Panc1 (cell line): ENCODE measurements at places on chromosomes 7 and 10. TPM values are rescaled to one million over a fixed set of nuclear protein-coding genes. Genes with fewer than 3 reads are reported as not detected.

- no peak for DNase-seq
These were observed 4.8 kb downstream of the FEZF1 start for GRCh38 chr7:122299624-122300210.

DNA sequence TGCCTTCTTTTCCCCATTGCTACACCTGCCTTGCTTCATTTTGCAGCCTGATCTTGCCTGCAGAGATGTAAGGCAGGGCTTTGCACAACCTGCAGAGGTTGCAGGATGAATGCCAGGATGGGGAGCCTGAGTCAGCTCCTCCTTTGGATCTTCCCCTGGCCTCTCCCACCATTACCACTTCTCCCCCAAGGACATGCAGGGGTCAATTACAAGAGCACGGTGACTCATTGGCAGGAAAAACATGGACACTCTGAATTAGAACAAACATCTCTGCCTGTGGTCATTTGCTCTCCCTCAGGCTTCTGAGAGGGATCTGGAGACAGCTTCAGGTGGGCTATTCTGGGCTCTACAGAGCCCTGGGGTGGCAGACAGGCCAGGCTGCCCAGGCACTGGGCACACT lies 89.2 kb downstream of the HERPUD2 start:
- DNase-seq: no peak

DNA sequence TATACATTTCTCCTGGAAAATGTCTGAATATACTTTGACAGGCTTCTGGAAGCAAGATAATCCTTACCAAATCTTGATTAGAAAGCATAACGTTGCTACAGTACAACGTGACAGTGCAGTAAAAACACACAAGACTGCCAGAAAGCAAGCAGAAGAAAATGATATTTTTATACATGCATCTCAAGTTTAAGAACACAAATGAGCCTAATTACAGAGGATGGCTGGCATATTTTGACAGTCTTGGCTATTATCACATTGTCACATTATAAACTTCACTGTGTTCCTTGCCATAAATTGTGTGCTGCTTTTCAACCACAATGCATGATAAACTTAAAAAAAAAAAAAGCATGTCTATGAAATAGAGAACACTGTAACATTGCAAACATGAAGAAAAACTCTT lies 4.3 kb downstream of the IKZF5 start:
- DNase-seq: no peak

- no peak for DNase-seq
These were observed 725.4 kb downstream of the INHBA start for GRCh38 chr7:40977533-40977932.

- DNase-seq: no peak
These were observed 42.6 kb downstream of the DRGX start for GRCh38 chr10:49353026-49353894.

- DNase-seq: no peak
These were observed 437.5 kb upstream of the MBL2 start for GRCh38 chr10:53209944-53210611.

DNA sequence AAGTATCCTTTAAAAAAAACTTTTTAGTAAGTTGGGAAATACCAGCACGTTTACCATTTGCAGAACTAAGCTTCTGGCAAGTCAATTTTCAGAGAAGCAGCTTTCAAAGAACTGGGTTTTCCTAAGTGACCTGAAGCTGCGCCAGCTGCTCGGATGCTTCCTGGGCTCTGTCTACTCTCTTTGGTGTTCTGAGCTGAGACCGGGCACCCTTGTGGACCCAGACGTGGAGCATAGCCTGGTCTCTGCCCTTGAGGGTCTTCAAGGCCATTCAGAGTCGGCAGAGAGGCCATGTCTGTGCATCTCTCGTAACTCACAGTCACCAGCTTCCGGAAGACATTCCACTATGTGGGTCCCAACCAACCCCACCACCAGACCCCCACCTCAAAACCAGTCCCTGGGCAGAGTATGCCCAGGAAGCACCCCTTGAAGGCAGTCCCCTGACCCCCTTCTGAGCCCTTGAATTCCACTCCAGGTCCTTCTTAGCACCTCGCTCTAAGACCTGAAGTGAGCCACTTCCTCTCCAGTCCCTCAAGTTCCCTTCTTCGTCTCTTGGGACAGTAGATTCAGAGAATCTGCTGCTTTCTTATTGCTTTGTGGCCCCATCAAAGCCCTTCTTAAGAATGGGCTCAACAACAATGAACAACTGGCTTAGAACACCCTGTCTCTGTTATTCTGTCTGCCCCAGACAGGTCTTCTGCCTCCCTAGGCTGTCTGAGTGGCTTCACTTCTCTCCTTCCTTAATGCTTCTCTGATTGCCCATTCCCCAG lies 8.5 kb downstream of the CALML5 start:
- DNase-seq: no peak

GRCh38 chr7:2405601-2406345 lies 2.4 kb downstream of the CHST12 start:
- no peak for DNase-seq

DNA sequence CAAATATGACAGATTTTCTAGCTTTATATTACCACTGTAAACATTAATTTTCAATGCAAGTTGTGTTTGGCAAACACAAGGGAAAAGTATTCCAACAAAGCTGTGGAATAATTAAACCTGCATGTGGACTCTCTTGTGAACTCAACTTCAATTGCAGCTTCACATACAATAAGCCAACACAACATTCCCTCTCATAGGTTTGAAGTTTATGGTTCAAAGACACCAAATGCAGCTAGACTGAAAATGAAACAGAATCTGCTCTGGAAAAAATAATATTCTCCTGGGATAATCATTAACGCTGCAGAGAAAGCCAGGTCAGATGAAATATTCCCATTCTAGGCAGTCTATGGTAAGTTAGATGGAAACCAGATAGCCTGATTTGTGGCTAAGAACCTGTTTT lies 105.8 kb upstream of the VIPR2 start:
- no peak for DNase-seq

DNA sequence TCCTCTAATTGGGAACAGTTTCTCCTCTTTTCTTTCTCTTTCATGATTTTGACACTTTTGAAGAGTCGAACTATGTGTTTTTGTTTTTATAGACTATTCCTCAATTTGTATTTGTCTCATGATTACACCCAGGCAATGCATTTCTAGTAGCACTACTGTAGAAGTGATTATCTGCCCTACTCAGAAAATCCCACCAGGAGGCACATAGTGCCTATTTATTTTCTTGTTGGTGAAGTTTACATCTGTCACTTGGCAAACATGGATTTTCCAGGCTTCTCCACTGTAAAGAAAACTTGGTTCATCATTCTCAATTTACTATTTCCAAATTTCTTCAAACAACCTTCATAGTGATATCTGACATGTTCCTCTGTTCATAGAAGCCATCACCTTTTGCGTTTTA lies 893.9 kb downstream of the CCSER2 start:
- no peak for DNase-seq

- DNase-seq: no peak
These were observed 10.8 kb downstream of the ATP6V0E2 start for GRCh38 chr7:149884541-149884940.

DNA sequence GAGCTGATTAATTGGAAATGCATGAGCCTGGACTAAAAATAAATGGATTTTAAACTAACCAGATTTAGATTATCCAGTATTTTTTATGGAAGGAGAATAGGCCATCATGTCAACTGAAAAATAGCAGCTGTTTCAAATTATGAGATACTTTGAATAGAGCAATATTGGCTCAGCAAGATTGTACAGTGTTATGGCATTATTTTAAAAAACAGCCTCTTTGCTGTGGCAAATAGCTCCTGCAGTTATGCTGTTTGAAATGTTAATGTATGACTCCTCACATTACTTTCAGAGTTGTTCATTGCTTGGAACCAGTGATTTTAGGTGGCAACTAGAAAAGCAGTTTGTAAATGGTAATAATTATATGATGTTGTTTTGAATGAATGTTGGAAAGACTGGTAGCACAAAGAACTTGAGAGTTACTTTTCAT lies 244.5 kb downstream of the KIAA1217 start:
- DNase-seq: no peak

- DNase-seq: no peak
These were observed 157.0 kb upstream of the CACNA2D1 start for GRCh38 chr7:82600531-82600930.

DNA sequence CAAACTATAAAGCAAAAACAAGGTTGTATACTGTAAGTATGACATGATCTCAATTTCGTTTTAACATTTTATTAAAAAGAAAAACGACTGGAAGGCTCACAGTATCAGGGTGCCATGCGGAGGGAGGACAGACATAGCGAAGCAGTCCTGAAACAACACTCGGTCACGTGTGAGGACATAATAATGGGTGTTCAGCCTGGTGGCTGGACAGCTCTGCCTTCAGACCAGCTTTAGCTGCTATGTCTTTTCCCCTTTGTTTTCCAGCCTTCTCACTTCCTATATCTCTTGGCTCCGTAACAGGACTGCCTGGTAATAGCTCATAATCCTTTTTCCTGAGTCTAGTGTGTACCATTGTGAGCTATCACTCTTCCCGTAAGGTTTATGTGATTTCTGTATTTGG lies 18.4 kb upstream of the KLF14 start:
- DNase-seq: no peak

DNA sequence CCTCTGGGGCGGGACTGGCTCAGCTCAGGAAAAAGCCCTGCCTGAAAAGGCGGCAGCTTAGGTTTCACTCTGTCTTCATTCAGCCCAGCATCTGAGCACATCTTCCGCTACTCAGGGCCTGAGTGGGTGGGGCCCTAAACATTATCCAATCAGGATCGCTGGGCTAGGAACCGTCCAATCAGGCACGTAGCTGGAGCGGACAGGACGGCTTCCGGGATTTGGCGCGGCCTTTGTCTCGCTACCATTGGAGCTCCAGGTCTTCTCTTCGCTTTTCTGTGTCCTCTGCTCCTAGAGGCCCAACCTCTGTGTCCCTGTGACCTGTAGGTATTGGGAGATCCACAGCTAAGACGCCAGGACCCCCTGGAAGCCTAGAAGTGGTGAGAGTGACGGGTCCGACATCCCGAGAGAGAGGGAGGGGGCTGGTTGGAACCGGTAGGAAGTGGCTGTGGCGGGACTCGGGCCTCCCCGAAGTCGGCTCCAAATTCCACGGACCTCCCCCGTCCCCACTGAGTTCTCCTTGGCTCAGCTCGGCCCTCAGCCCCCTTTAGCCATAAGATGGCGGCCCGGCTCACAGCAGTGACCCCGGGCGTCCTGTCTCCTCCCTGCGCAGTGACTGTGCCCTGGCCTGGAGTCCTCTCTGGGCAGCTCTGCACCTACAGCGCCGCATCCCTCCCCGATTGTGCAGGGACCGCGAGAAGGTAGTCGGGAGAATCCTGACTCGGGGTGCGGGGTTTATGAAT lies 99.1 kb downstream of the ZNF680 start:
- no peak for DNase-seq

Gene SRRT
- 248 TPM for total RNA-seq

DNA sequence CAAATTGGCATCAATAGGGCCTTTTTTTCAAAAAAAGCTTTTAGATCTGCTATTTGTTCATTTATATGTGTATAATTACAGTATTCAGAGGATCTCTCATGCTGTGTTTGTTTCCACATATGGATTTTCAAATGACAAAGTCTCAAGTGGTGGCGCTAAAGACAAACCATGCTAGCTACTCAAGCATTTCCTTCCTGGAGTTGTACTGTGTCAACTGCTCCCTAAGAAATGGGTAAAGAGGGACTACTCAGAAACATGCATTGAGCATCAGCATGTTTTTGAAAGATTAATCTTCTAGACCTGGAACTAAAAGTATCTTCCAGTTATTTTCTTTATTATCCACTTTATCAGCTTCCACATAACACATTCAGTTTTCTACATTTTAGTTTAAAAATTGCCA lies 12.7 kb downstream of the CNTNAP2 start:
- DNase-seq: no peak

- no peak for DNase-seq
These were observed 178.3 kb downstream of the AUTS2 start for GRCh38 chr7:69776611-69777010.

DNA sequence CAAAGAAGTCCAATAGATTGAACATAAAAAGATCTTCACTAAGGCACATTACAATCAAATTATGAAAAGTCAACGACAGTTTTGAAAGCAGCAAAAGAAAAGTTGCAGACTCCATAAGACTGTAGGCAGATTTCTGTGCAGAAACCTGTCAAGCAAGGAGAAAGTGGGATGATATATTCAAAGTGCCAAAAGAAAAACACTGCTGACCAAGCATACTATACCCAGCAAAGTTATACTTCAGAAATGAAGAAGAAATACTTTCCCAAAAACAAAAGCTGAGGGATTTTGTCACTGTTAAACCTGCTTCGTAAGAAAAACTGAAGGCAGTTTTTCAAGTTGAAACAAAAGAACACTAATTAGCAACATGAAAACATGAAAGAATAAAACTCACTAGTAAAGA lies 145.5 kb downstream of the ZEB1 start:
- no peak for DNase-seq

GRCh38 chr10:69571618-69572158 lies 1.5 kb downstream of the NEUROG3 start:
- no peak for DNase-seq
